Cerebellar nuclear complex (tissue), 1 donor: ENCODE measurements at places on chromosomes 12 and 14.

DNA sequence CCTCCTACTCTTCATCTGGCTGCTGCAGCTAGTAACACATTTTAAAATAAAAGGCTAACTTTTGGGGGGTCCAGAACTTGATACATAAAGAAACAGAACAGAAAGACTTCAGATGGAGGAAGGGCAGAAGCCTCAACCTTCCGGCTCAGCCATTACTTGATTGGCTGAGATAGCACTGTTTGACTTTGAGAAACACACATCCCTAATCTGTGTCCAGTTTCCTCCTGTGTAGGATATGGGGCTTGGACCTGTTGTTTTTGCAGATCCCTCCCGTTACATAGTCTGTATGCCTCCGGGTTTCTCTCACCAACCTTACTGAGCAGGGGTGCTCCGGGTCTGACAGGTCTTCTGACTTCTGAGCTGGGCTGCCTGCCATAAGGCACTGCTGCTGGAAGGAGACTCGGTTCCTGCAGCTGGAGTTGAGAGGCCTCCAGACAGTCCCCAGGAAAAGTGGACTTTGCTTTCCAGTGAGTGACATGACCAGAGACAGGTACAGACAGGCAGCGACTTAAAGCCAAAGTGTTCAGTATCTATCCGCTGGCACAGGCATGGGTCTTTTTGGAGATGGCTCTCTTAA lies 8.3 kb upstream of the ZNF641 start:
- no peak for DNase-seq

GRCh38 chr14:68955164-68955850 lies 23.8 kb downstream of the ACTN1 start:
- no peak for DNase-seq

GRCh38 chr12:79546466-79547043 lies 144.2 kb downstream of the PAWR start:
- DNase-seq: no peak

- DNase-seq: no peak
These were observed 18.4 kb upstream of the C14orf180 start for GRCh38 chr14:104561124-104561557.

GRCh38 chr12:80924437-80924836 lies 13.3 kb downstream of the LIN7A start:
- no peak for DNase-seq

DNA sequence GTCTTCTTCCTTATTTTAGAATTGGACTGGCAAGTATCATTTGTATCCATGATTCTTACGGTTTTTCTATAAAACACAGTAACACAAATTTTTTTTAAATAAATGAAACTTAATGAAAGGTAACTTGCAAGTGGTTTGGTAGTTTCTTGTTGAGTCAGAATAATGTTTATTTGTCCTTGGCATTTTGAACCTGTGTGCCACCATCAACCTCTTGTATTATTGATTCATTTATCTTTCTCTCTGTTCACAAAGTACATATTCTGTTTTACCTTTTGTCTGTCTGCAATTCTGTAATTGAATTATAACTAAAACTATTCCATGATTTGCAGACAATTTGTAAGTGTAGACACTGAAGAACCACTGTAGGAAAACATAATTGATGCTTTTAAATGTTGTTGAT lies 54.7 kb downstream of the MIPOL1 start:
- DNase-seq: no peak

- DNase-seq: no peak
These were observed 8.1 kb downstream of the LRRC43 start for GRCh38 chr12:122190842-122191668.

DNA sequence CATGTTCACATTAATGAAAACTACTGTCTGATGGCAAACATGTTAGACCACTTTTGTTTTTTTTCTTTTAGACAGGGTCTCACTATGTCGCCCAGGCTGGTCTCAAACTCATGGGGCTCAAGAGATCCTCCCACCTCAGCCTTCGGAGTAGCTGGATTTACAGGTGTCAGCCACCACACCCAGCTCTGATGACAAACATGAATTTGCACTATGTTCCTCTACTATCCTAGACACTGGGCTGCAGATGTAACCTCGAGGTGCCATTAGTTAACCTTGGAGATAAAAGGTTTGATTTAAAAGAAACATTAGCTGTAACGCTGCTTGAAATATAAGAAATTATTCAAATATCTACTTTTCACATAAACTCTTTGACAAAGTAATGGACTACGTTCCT lies 8.1 kb downstream of the VPS37B start:
- no peak for DNase-seq

GRCh38 chr14:60647081-60647836 lies 2.0 kb downstream of the SIX1 start:
- DNase-seq: no peak

- DNase-seq: no peak
These were observed 877.7 kb downstream of the SLC6A15 start for GRCh38 chr12:84034871-84035270.

DNA sequence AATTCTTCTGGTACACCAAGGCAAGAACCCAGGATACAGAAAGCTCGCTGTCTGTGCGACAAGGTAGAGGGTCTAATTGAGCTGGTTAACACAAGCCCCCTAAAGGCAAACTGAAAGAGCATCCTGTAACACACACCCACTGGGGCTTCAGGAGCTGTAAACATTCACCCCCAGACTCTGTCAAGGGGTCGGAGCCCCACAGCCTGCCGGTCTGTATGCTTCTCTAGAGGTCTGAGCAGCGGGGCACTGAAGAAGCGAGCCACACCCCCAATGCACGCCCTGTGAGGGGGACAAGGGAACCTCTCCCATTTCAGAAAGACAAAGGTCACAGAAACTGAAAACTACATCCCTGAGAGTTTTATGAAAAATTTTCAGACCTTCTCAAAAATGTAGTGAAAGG lies 1.3 kb upstream of the IPO8 start:
- DNase-seq: no peak

DNA sequence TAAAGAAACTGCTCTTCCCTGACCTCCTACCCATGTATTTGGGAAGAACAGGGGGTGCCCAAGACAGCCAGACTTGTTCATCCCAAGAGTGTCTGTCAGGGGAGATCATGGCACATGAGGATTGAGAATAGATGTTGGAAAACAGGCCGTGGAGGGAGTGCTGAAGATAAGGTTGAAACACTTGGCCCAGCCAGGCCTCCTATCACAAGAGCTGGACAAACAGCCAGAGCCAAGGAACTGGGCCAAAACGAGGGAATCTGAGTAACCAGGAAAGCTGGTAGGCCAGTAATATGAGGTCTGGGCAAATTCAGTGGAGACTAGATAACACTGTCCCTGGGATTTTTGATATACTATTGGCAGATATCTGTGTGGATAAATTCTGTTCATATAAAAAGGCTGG lies 161.7 kb downstream of the TMX1 start:
- no peak for DNase-seq

- DNase-seq: no peak
These were observed 25.1 kb downstream of the CPNE8 start for GRCh38 chr12:38880288-38880687.

GRCh38 chr12:130716969-130717366 lies 869 bp upstream of the RIMBP2 start:
- DNase-seq: no peak

- DNase-seq: no peak
These were observed 45.5 kb downstream of the SH2B3 start for GRCh38 chr12:111451232-111451631.
